ENCODE measurements at places on chromosomes 7 and 10.

DNA sequence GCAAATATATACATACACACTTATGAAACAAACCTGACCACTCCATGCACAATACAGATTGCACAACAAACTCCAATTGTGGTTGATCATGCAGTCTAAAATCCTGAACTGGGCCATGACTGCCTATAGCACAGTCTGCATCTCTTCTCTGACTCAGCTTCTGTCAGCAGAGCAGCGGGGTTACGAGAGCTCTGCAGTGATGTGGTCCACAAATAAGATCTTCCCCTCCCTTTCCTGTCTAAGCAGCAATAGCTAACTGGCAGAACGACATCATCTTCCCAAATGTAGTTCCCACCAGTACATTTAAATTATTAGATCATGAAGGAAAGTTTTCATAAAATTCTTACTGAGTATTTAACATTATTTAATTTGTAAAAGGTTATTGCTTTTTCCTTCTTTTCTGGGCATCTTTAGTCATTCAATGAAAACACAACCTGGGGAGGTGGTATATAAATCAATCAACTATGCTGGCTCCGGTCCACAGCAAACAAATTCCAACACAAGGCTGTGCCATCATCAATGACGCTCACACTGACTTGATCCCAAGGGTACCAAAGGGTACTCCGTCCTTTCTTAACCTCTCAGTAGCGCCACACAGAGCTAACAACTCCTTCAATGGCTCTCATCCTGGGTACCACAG is 17.1 kb downstream of the ARHGAP21 start:
- peak; percentile 82 for DNase-seq

- DNase-seq, result no peak
Measured at GRCh38 chr10:80464557-80465450, 10.7 kb downstream of the TSPAN14 start.

DNA sequence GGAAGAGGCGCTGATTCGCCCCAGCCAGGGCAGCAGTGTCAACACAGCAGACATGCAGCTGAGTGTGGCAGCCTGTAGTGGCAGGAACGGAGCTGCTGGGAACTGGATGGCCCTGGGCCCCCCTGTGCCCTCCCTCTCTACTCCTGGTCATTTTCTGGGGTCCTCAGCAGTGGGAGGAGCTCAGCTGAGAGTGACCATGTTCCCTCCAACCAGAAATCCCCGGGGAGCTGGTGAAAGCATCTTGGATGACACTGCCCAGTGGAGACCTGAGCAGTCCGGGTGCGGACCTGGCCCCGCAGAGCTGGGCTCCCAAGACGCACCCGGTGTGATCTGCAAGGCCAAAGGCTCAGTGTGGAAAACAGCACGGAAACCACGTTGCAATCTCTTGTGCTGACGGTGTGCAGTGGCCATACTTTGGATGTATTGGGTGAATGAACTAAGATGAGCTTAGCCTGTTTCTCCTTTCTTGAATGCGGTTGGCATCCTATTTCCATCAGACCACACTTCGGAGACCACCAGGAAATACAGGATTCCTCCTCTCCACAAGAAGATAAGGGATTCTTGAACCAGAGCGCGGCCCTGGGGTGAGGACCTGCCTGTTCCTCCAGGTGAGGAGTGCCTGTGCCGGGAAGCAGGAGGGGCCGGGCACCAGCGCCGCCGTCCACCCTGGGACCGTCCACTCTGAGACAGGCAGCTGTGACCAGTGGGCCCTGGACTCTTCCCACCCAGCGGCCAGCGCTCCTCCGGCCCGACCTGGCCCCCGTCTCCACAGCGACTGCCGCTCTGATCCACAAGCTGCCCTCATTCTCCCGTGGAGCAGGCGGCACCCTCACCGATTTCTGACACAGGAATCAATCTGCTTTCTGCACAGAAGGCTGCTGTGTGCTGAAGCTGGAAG is 93.5 kb upstream of the DIP2C start:
- no peak for DNase-seq

- no peak for DNase-seq
Measured at GRCh38 chr7:50821457-50822008, 38.8 kb upstream of the GRB10 start.

GRCh38 chr10:113015201-113015600 is 65.2 kb downstream of the TCF7L2 start:
- no peak for DNase-seq

DNA sequence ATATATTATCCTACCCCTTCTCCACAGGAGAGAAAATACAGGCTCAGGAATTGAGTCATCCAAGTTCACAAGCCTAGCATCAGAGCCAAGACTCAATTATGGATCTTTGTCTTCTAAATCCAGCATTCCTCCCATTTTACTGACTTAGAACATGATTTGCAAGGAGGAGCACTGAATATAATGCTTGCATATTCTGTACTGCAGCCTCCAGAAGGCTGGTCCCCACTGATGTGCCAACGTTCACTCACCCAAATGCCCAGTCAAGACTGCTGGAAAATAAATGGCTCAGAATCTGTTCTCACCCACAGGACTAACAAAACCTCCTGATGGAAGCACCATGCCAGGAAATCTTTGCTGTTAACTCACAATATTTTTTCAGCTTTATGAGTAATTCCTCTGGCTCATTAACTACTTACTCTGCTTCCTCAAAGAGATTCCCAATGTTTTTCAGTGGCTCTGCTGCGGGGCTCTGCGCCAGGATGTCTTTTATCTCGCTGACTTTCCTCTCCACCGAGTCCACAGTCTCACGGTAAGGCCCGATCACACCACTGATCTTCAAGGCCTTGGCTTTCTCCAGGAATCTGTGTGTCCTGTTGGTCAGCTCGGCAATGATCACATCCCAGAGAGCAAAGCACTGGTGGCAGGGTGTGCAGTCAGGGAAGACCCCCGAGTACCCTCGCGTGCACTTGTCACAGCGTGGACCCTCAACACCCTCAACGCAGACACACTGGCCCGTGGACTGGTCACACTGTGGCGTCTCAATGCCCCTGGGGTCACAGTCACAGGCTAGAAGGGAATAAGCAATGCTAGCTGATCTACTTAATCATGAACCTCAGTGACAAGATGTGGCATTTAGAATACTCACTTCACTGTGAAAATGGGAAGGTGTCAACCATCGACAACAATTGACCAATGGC is 48.8 kb downstream of the DLD start:
- DNase-seq, result peak; percentile 89

- DNase-seq, result no peak
Measured at GRCh38 chr7:45174328-45174610, 16.7 kb downstream of the RAMP3 start.

DNA sequence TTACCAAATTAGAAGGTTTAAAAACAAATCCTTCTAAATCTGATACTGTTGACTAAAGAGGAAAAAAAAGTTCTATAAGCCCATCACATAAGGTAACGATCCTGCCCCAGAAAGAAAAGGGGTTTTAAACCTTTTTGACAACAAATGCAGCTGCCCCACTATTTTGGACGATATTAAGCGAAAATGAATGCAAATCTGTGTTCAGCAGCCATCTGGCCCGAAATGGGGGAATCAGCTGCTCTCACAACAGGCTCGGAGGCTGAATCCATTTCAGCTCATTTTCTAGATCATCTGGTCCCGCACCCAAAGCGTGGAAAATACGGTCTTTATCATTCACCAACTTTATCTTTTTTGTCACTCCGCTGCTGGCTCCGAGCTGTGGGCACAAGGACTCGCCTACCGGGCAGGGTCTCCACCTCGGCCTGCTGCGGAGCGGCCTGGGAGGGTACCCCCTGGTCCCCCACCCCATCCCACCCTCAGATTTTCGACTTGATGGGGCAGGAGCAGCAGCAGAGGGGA is 2.4 kb upstream of the EBF3 start:
- no peak for DNase-seq

DNA sequence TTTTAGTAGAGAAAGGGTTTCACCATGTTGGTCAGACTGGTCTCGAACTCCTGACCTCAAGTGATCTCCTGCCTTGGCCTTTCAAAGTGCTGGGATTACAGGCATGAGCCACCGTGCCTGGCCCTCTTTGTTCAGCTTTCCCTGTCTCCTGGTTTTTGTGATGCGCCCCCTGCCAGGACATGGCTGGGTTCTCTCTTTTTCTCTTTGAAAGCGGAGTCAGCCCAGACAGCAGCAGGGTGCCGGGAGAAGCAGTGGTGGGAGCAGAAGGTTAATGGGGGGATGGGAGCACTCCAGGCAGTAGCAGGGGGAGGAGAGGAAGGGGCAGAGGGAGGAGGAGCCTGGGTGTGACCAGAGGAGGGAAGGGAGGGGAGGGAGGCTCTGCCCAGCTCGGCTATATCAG is 1.8 kb downstream of the MUC3A start:
- no peak for DNase-seq

GRCh38 chr7:24843821-24844434 is 86.7 kb upstream of the GSDME start:
- DNase-seq, result no peak

DNA sequence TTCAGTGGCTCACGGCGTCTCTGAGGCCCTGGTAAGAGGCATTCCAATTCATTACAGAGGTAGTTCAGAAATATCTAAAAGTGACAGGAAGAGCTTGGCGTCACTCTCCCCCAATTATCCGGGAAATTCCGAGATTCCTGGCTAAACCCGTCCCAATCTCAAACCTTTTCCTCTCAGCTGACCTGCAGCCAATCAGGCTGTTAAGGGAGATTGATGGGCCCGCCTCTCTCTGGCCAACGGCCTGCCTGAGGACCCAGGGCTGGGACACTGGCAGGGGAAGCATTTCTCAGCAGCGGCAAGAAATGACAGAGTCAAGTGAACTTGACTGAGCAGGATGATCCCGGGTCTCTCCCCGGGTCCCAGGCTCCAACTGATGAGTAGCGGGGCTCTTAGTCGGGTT is 72.3 kb downstream of the EBF3 start:
- no peak for DNase-seq

DNA sequence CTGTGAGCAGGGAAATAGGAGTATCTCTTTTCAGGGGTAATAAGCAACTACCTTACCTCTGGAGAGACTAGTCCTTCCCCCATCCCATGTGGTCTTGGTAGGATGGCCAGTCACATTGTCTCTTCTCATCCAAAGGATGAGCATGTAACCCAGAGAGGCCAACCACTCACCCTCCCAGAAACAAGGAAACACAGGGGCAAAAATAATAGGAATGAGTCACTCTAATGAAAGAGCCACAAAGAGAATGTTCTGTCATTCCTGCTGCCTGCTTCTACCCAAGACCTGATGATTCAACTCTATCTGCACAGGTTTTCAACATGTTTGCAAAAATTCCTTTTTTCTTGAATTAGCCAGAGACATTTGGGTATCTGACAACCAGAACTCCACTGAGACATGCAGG is 99.3 kb upstream of the NFE2L3 start:
- no peak for DNase-seq

- DNase-seq, result no peak
Measured at GRCh38 chr10:123156078-123156477, 1.9 kb downstream of the BUB3 start.

GRCh38 chr7:156842317-156842716 is 50.7 kb downstream of the LMBR1 start:
- no peak for DNase-seq

- DNase-seq, result no peak
Measured at GRCh38 chr7:152913492-152913891, 153.9 kb downstream of the ACTR3B start.

DNA sequence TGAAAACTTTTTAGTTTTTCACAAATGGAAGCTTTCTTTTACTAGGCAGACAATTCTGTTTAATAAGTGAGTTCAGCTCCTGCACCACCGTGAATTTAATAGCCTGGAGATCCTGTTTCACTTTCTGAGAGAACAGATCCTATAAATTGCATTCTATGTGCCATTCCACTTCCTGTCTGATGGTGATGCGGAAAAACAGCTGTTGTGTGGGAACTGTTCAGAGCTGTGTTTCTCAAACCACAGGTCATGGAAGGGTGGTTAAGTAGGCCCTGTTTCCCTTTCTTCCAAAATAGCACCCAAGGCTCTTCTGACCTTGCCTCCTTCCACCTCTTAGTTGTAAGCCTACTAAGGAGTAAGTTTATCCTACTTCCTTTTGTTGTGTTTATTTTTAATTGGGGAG is 97.2 kb upstream of the DKK1 start:
- peak; percentile 70 for DNase-seq

GRCh38 chr7:19869979-19870378 is 96.6 kb upstream of the TMEM196 start:
- DNase-seq, result no peak

DNA sequence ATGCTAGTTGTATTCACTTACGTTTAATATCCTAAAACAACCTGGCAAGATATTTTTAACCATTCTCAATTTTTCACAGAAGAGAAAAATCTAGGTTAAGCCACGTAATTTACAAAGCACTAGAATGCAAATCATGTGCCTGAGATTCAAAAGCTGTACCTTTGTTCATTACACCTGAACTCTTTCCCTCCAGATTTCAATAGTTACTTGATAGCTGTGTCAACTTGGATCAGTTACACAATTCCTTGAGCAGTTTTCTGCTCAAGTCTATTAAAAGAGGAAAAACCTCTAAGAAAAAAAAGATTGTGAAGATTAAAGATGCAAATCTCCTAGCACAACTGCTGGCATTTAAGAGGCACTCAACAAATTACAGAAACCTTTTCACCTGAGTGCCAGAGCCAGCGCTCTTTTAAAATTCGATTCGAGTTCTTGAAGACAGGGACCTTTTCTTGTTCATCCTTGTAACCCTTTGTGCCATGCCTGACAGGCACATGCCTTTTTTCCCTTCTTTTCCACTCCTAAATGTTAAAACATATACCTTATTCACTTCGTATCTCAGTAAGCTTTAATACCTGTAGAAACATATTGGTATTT is 886 bp downstream of the NSUN6 start:
- no peak for DNase-seq

GRCh38 chr7:38318803-38319416 is 45.5 kb upstream of the TARP start:
- DNase-seq, result peak; percentile 79

DNA sequence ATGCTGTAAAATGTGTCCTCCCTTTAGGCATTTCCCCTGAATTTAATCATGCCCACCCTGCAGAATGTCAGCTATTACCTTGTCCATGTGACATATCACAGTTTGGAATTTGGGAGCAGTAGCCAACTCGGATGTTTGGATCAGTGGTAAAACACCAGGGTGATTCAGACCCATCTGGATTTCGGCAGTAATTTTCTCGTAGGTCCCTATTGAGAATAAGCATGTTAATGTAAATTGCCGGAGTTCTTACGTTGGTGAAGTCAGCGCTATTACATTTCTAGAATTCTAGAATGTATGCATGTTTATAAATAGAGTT is 44.1 kb downstream of the HGF start:
- DNase-seq, result peak; percentile 67

GRCh38 chr10:7486528-7486927 is 75.7 kb upstream of the SFMBT2 start:
- no peak for DNase-seq

DNA sequence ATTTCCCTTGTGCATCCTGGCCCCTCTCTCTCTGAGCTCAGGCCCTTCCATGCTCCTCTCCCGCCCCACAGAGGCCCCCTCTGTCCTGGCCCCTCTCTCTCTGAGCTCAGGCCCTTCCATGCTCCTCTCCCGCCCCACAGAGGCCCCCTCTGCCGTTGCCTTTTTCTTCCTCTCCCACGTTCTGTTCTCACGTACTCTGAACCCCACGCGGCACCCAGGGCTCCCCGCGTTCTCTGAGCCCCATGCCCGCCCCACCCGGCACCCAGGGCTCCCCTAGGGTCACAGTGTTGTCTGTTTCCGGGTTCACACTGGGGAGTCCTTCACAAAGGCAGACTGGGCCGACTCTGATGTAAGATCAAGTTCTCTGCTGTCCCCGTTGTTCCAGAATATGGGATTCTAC is 336.8 kb downstream of the DNAJB6 start:
- DNase-seq, result no peak
